ENCODE measurements at places on chromosomes 4 and X.

- no peak overlapping the region for H3K27ac ChIP-seq
- H3K27me3 ChIP-seq: no peaks in the 10 kb centered on the region
- no peak for DNase-seq
- H3K36me3 ChIP-seq: no peaks in the 10 kb centered on the region
These were observed 834.7 kb downstream of the RAPGEF2 start for GRCh38 chr4:159937595-159937994.

DNA sequence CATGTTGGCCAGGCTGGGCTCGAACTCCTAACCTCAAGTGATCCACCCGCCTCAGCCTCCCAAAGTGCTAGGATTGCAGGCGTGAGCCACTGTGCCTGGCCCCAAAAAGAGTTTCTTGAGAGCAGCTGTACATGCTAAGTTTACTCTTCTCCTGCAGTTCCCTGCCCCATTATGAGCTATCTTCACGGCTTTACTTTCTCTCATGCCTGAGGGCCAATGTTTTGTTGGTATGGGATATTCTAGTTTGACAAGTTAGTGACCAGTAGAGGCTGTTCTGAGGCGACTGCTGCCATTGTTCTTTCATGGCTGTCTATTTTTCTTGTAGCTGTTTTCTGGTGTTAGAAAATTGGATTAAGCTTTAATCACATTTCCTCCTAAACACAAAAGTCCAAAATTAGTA is 78.0 kb upstream of the STX18 start:
- peaks cover 38% of the 10 kb centered on the region for H3K36me3 ChIP-seq
- peaks cover 8% of the 10 kb centered on the region for H3K4me1 ChIP-seq
- H3K27me3 ChIP-seq: no peaks in the 10 kb centered on the region
- H3K27ac ChIP-seq: no peak overlapping the region
- no peak overlapping the region for H3K4me3 ChIP-seq
- no peak for DNase-seq

DNA sequence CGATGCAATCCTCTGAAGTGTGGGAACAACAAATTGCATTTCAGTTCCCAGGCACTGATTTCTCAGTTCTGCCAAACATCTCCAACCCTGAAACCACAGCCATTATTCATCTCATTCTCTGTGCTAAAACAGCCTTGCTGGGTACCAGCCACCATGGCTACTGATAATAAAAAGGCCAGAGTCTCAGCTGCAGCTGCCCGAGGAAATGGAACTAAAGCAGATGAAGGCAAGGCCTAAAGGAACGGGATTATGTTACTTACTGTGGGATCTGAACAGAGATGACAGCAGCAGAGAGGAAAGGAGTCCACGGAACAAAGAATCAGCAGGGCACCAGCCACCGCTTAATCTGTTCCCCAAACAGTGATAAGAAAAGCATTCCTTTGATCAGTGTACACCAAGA is 155.7 kb downstream of the PAPSS1 start:
- no peak overlapping the region for H3K4me3 ChIP-seq
- no peaks in the 10 kb centered on the region for H3K4me1 ChIP-seq
- no peaks in the 10 kb centered on the region for H3K36me3 ChIP-seq
- H3K27ac ChIP-seq: no peak overlapping the region
- H3K27me3 ChIP-seq: no peaks in the 10 kb centered on the region

DNA sequence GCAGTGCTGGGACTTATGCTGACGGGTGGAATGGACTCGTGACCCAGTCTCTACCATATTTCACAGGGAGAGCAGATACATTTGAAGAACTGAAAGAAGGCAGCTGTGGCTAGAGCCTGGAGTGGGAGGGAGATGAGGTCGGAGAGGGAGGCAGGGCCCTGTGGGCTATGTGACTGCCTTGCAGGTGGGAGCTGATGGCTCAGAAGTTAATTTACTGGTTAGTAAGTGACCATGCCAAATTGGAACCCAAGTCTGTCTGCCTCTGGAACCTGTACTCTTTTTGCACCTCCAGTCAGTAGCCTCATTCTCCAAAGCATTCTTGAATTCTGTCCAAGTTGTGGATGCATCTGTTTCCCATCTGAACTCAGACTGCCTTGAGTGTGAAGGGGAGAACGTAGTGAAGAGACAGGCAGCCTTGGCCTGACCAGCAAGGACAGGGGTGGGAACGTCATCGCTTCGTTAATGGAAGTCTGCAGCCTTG is 92.3 kb downstream of the REPS2 start:
- no peak overlapping the region for H3K4me3 ChIP-seq
- H3K27me3 ChIP-seq: no peaks in the 10 kb centered on the region

DNA sequence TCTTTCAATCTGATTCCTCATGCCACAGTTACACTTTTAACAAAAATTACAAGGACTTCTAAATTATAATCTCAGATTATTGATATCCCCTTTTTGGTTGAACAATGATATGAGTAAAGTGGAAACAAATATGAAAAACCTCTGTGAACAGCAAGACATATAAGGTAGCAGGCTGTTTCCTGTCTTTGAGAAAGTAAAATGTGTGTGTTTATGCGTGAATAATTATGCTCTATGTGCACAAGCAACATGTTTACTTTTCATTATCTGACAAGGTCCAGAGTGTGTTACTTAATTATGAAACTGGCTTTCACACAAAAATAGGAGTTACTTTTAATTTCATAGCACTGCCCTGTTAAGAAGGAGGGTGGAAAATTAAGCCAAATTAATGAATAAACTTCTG is 43.1 kb downstream of the DDIT4L start:
- no peak overlapping the region for H3K27ac ChIP-seq
- peaks cover 9% of the 10 kb centered on the region for H3K4me1 ChIP-seq
- H3K4me3 ChIP-seq: no peak overlapping the region
- H3K27me3 ChIP-seq: no peaks in the 10 kb centered on the region
- no peaks in the 10 kb centered on the region for H3K36me3 ChIP-seq

DNA sequence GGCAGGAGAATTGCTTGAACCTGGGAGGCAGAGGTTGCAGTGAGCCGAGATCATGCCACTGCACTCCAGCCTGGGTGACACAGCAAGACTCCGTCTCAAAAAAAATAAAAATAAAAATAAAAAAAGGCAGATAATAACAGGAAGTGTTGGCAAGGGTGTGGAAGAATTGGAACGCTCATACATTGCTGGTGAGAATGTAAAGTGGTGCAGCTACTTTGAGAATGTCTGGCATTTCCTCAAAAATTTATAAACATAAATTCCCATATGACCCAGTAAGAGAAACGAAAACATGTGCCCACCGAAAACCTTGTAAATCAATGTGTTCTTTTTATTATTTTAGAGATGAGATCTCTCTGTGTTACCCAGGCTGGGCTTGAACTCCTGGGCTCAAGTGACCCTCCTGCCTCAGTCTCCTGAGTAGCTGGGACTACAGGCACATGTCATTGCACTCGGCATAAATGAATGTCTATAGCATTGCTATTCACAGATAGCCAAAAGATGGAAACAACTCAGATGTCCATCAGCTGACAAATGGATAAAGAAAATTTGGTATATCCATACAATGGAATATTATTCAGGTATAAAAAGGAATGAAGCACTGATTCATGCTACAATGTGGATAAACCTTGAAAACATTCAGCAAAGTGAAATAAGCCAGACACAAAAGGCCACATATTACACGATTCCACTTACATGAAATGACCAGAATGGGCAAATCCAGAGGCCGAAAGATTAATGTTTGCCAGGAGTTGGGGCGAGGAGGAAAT is 63.7 kb upstream of the PLAC1 start:
- H3K4me3 ChIP-seq: no peak overlapping the region
- no peaks in the 10 kb centered on the region for H3K36me3 ChIP-seq
- DNase-seq: no peak
- no peak overlapping the region for H3K27ac ChIP-seq
- H3K4me1 ChIP-seq: no peaks in the 10 kb centered on the region
- no peaks in the 10 kb centered on the region for H3K27me3 ChIP-seq

GRCh38 chr4:113467581-113467980 is 294.0 kb downstream of the CAMK2D start:
- no peaks in the 10 kb centered on the region for H3K27me3 ChIP-seq
- H3K27ac ChIP-seq: no peak overlapping the region
- H3K36me3 ChIP-seq: peaks cover 28% of the 10 kb centered on the region
- no peak for DNase-seq

GRCh38 chr4:121863799-121864198 is 6.5 kb downstream of the BBS7 start:
- DNase-seq: no peak
- H3K4me1 ChIP-seq: peaks cover 2% of the 10 kb centered on the region
- H3K36me3 ChIP-seq: peaks cover 26% of the 10 kb centered on the region
- H3K4me3 ChIP-seq: no peak overlapping the region

GRCh38 chr4:76315267-76315918 is 8.9 kb downstream of the STBD1 start:
- no peaks in the 10 kb centered on the region for H3K4me1 ChIP-seq
- H3K36me3 ChIP-seq: peaks cover 6% of the 10 kb centered on the region
- H3K4me3 ChIP-seq: no peak overlapping the region
- no peak overlapping the region for H3K27ac ChIP-seq

DNA sequence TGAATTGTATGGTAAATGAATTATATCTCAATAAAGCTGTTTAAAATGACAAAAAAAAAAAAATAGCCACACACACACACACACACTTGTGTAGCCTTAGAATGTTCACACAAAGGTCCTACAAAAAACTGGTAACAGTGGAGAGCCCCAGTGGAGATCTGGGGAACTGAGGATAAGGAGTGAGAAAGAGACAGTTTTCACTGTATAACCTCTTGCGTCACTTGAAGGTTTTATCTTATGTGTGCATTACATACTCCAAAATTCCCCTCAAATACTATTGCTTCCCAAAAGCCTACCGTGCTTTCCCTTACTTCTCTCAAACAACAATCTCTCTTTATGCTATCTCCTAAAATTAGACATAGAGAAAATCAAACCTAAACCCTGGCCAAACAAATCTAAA is 67.8 kb downstream of the SMC1A start:
- no peak overlapping the region for H3K4me3 ChIP-seq
- H3K36me3 ChIP-seq: no peaks in the 10 kb centered on the region
- no peaks in the 10 kb centered on the region for H3K4me1 ChIP-seq
- no peak overlapping the region for H3K27ac ChIP-seq
- no peak for DNase-seq

DNA sequence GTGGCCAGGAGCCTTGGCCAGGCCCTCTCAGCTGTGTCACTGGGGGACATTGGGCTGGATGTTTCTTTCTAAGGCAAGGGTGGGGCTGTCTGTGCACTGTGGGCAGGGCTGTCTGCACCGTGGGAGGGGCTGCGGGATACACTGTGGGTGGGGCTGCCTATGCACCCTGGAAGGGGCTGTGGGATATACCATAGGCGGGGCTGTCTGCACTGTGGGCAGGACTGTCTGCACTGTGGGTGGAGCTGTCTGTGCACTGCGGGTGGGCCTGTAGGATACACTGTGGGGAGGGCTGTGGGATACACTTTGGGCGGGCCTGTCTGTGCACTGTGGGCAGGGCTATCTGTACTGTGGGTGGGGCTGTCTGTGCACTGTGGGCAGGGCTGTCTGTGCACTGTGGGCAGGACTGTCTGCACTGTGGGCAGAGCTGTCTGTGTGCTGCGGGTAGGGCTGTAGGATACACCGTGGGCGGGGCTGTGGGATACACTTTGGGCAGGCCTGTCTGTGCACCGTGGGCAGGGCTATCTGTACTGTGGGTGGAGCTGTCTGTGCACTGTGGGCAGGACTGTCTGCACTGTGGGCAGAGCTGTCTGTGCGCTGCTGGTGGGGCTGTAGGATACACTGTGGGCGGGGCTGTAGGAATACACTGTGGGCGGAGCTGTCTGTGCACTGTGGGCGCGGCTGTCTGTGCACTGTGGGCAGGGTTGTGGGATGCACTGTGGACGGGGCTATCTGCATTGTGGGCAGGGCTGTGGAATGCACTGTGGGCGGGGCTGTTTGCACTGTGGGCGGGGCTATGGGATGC is 31.1 kb downstream of the ACOX3 start:
- no peaks in the 10 kb centered on the region for H3K27me3 ChIP-seq
- no peak for DNase-seq
- H3K4me1 ChIP-seq: peaks cover 11% of the 10 kb centered on the region
- no peak overlapping the region for H3K4me3 ChIP-seq

DNA sequence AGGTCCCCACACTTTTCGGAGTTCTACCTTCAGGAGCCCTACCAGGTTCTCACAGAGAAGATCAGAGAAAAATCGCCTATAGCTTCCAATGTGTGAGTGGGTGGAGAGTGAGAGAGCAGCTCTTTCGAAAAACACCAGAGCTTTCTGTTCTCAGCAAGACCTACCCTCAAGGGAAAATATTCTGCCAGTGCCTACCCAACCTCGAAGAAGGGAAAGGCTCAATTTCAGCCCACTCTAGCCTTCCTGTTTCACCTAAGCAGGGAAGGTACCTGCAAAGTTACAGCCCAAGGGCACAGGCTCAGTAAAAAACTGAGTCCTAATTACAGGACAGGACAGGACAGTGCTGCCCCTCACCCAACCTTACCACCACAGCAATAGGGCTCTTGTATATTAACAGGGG is 104.0 kb upstream of the WDR17 start:
- no peaks in the 10 kb centered on the region for H3K36me3 ChIP-seq
- H3K4me1 ChIP-seq: peaks cover 12% of the 10 kb centered on the region
- no peak overlapping the region for H3K27ac ChIP-seq
- DNase-seq: peak; percentile 33

DNA sequence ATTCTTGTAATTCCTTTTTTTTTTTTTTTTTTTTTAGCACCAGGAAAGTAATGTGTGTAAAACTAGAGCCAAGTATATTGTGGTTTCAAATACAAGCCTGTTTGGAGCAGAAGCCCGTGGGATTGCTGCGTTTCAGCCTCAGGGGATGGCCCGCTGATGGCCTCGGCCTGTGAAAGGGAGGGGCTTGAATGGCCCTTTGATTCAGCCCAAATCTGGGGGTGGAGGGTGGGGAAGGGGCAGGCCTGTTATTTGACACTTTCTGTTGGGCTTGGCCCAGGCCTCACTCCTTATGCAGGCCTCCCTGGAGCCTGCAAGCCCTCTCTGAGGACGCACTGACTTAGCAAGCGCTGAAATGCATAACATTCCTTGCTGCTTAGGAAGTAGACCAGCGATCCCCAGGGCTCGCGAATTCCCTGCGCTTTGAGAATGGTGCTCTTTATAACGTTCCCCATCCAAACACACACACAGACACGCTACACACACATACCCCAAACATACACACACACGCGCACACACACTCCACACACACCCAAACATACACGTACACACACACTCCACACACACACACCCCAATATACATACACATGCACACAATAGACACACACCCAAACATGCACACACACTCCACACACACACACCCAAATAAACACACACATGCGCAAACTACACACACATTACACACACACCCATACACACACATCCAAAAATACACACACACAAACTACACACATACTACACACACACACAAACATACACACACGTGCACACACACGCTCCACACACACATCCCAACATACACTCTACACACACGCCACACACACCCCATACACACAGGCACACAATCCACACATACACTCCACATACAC is 29.6 kb downstream of the TLR10 start:
- H3K27me3 ChIP-seq: no peaks in the 10 kb centered on the region
- no peak overlapping the region for H3K27ac ChIP-seq
- DNase-seq: no peak
- no peak overlapping the region for H3K4me3 ChIP-seq

DNA sequence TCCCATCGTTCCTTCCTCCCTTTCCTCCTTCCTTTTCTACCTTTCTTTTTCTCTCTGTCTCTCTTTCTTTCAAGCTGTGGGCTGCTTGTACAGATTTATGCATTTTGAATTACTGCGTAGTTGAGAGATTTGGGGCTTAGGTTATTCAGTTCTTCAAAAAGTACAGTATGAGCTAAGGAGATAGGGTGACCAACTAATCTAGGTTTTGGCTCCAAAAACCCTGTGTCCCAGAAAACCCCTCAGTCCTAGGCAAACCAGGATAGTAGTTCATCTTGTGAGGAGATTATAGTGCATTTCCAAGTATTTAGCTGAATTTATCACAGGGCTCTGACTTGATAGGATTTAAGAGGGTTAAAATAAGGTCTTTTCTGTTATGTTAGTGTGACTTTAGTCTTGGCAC is 64.5 kb downstream of the NFKB1 start:
- peaks cover 62% of the 10 kb centered on the region for H3K4me1 ChIP-seq
- H3K27ac ChIP-seq: peak overlapping the region; percentile 96
- H3K27me3 ChIP-seq: no peaks in the 10 kb centered on the region

Measured in stimulated activated naive B cell treated with anti-CD40 and anti-IgM and Interleukin-4, amounts not matched to agents 10 μg/mL and 1 μg/mL and 100 μg/mL, for 72 hours (primary cell).